Stimulated activated naive B cell treated with anti-CD40 and anti-IgM and Interleukin-4, amounts not matched to agents 10 μg/mL and 1 μg/mL and 100 μg/mL, for 72 hours (primary cell): ENCODE measurements at places on chromosomes 11 and 22.

GRCh38 chr11:34464591-34465051, 25.9 kb downstream of the CAT start:
- no peak for DNase-seq

DNA sequence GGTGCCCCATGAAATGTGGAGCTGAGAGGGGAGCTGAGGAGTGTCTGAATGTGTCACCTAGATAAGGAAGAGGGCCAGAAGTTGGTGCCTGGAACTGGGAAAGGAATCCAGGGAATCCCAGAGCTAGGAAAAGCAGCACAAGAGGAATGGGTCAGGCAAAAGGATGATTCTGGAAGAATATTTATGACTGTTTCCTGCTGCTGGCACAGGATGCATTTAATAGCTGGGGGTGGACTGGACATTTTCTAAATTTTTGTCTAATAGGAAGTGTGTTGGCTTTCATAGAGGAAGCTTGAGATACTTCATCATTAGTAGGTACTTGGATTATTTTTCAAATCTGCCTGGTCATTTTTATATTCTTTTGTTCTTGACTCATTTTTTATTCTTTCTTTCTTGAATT, 17.4 kb upstream of the MRGPRX2 start:
- no peak for DNase-seq

DNA sequence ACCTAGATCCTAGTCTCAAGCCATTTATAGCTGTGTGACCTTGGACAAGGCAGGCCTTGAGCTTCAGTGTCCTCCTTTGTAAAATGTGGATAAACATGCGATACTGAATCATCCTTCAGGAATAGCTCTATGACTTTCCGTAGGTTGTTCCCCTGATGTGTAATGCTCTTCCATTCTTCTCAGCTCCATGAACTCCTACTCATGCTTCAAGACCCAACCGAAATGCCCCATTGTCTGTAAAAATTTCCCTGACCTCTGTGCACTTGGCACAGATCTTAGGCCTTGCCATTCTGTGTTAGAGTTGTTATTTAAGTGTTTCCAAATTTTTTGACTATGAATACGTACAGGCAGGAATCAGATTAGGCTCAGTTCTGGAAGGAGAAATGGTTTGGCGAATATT, 3.3 kb upstream of the BEST1 start:
- no peak for DNase-seq

DNA sequence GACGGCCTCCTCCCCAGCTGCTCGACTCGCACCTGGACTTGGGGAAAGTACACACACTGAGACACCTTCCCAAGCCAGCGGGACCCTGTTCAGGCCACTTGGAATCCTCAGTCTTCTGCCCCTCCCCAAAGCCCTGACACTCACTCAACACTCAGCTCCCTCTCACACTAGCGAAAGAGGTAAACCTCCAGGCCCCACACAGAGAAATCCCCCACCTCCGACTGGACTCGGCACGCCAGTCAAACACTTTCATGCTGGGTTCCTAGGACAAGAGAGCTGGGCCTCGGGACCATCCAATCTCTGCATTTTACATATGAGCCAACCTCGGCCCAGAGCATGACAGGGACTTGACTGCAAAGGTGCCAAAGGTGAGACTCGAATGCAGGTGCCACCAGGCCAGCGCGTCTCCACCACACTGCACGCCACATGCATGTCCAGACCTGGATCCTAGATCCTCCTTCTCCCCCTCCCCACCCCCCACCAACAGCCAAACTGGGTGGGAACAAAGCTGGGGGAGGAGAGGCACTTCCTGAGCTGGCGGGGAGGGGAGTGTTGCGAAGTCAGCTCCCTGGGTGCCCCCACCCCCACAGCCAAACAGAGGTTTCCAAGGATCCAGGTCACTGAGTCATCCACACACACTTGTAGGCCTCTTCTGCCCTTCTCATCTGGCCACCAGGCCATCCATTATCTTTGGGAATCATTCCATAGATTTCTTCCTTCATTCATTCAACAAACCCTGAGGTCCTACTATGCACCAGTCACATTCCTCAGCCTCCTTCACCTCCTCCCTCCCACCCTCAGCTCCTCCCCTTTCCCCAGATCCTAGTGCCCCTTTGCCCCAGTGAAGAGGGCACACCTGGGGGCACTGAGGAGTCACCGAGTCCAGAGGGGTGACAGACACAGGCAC, 10.7 kb upstream of the CD5 start:
- peak; percentile 51 for DNase-seq

DNA sequence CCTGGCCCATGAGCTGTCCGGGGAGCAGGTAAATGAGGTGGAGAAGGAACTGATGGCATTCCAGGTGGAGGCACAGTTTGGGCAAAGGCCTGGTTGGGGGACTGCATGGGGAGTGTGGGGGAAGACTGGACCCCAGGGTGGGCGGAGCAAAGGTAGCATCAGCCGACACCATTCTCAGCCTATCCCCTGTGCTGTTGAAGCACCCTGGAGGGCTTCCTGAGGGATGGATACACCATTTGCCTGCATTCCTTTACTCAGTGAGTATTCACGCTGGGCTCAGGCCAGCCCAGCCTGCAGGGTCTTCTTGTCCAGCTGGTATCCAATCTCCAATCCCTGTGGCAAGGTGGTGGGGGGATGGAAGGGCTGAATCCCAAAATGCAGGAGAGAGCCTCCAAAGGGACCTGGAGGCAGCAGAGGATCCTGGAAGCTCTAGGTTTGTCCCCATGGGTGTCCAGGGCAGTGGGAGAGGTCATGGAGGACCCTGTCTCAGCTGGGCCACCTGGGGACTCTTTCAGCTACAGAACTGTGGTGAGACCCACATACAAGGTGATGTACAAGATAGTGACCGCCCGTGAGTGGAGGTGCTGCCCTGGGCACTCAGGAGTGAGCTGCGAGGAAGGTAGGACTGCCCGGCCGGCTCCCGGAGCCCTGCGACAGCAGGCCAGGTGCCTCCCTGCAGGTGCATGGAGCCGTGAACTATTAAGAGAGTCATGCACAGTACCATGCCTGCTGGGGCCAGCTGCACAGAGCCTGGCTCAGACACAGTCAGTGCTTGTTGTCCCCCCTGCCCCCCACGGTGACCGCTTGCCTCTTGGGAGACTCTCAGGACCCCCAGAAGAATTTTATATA, 9.5 kb downstream of the EMID1 start:
- DNase-seq, result no peak

- DNase-seq, result no peak
Measured at GRCh38 chr22:42301077-42301741, 30.8 kb upstream of the TCF20 start.

DNA sequence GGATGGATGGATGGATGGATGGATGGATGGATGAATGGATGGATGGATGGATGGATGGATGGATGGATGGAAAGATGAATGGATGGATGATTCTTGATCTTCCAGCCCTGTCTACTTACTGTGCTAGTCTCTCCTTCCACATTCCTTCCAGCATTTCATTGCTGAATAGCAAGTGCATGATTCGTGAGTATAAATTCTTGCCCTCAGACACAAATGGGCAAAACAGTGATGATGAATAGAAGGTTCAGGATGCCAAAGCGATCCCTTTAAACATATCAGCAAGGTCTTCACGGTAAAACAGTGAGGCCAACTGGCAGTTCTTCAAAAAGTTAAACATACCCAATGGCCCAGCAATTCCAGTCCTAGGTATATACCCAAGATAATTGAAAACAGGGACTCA, 400.2 kb downstream of the MN1 start:
- no peak for DNase-seq

DNA sequence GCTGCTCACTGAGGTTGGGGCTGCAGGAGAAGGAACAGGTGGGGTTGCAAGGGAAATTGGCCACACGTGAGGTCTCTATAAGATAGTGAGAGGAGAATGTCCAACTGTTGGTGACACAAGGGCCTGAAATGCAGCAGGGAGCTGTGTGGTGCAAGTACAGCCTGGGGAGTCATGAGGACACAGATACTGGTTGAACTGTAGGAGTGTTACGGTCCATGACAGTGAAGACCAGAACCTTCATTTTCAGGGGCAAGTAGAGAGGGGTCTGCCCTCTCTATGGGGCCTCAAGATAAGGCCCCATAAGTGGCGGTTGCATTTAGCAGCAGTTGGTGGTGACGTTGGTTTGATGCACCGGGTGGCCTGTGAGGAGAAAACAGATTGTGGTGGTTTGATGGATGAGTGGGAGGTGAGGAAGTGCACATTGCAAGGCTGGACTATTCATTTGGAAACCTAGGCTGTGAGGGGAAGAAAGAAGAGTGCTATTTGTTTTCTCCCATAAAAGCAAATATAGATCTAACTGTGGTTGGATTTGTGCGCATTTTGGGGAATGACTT, 39.4 kb downstream of the MICAL2 start:
- DNase-seq, result peak; percentile 43

GRCh38 chr11:46118702-46119351, 2.4 kb downstream of the PHF21A start:
- DNase-seq, result no peak

- no peak for DNase-seq
Measured at GRCh38 chr11:30423279-30423648, 100.4 kb downstream of the ARL14EP start.
